ENCODE measurements at places on chromosomes 16 and 17. TPM values are rescaled to one million over a fixed set of nuclear protein-coding genes. Genes with fewer than 3 reads are reported as not detected.
A peak's percentile ranks its signal among the peaks of the same experiment; 100 is the strongest.

Gene CCT6B
- 1.5 TPM for total RNA-seq

Gene KRT33A
- total RNA-seq, result not detected

Gene MYH1
- total RNA-seq, result not detected

Gene TNK1
- 6.4 TPM for total RNA-seq

Gene UNKL
- total RNA-seq, result 37.7 TPM

Gene ALOX15B
- not detected for total RNA-seq

Gene ERN1
- total RNA-seq, result 27.5 TPM

Gene KCTD19
- not detected for total RNA-seq

Gene CACNG5
- total RNA-seq, result not detected

Gene NUDT21
- total RNA-seq, result 305 TPM

Gene SLX1B
- 17.9 TPM for total RNA-seq

Gene MPP2
- 5.2 TPM for total RNA-seq

- DNase-seq, result no peak
These were observed 24.9 kb downstream of the GSE1 start for GRCh38 chr16:85637808-85638647.

DNA sequence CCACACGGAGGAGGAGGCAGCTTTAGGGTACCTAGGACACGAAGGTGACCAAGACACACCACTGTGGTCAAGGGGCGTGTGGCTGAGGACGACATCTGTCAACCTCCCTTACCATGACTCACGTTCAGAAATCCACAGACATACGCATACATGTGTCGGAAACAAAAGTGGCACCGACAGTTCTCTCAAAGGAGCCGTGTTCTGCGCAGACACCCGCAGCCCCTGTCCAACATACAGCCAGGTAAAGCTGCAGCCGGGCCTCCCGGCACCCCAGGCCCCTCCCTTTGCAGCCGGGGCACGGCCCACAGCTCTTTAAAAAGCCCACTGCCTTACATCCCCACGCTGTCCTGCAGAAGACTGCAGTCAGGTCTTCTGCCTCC lies 40.5 kb upstream of the KLHDC4 start:
- no peak for DNase-seq

DNA sequence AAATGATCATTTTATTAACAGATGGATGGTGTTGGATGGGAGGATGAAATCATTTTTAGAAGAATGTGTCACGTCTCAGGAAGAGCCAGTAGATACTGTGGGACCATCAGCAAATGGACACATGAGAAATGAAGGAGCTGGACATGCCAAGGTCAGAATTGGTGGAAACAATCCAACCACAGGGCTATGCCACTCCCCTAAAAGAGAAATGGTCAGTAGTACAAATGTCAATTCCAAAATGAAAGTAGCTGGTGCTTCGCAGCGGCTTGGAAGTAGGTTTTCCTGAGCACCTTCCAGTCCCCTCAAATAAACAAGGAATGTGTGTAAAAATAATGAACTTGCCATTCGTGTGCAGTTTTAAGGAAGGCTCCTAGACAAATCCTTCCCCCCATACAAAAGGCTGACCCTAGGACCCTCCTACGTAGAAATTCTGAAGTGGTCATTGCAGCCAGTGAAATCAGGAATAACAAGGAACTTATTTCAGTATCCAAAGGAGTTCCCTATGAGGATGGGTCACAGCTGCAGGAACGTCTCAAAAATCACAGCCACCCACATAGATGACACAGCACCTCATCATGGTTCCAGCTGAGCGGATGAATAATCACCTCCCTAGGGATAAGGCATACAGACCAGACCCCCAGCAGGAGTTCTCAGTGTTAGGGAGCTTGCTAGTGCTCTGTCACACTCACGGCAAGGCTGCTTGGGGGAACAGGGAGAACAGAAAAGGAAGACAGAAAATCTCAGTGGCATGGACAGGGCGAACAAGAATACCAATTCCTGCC lies 239.2 kb downstream of the HS3ST3A1 start:
- no peak for DNase-seq

GRCh38 chr16:54512467-54512995 lies 225.9 kb upstream of the IRX3 start:
- no peak for DNase-seq

- peak; percentile 85 for DNase-seq
These were observed 16.5 kb downstream of the CCDC102A start for GRCh38 chr16:57519796-57520360.

- DNase-seq, result peak; percentile 83
These were observed 51.2 kb downstream of the RMI2 start for GRCh38 chr16:11396241-11397048.

- no peak for DNase-seq
These were observed 95.7 kb upstream of the DNAH17 start for GRCh38 chr17:78672871-78673371.

DNA sequence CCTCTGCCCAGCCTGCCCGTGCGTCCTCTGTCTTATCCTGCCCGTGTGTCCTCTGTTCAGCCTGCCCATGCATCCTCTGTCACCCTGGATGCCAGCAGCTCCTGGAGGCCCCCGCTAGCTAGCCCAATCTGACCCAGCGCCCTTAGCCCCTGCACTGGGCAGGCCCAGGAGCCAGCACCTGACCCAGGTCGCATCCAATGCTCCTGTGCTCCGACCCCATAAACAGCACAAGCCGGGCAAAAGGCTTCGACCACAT lies 13.1 kb downstream of the CDH15 start:
- no peak for DNase-seq

DNA sequence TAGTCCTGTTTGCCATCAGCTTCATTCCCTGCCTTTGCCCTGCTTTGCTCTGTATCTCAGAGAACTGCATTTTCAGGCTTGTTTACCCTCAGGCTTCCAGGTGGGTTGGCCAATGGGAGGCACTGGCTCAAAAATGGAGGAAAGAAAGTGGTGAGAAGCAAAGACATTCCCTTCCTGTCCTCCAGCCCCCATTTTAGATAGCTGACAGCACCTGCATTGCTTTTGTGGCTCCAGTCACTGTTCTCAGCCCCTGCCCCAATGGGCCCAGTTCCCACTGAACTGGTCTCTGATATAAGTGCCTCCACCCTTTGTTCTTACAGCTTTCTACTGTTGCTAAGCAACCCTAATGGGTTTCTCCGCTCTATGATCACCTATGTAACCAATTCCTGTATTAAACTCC lies 19.4 kb upstream of the SDK2 start:
- DNase-seq, result no peak

DNA sequence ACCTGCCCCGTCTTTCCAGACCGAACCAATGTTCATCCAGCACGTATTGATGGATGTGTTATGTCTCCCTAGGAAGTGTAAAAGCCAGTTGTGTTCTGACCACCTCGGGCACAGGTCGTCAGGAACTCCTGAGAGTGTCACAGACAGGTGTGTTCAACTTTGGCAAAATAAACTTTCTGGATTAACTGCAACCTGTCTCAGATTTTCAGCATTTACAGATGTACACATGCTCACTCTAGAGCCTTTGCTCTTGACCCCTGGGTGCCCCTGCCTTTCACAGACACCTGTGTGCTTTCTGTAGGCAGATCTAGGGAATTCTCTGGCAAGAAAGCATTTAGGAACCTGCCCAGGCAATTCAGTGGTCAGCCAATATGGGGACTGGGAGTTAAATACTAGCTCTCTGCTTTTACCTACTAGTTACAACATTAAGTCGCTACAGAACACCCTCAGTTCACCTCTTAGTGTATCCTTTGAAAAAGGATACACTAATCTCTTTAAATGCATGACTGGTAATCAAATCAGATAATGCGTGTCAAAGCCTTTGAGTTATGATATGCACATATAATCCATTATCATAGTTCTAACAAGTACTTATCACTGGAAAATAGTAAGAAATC lies 188.9 kb downstream of the CPPED1 start:
- DNase-seq, result no peak

DNA sequence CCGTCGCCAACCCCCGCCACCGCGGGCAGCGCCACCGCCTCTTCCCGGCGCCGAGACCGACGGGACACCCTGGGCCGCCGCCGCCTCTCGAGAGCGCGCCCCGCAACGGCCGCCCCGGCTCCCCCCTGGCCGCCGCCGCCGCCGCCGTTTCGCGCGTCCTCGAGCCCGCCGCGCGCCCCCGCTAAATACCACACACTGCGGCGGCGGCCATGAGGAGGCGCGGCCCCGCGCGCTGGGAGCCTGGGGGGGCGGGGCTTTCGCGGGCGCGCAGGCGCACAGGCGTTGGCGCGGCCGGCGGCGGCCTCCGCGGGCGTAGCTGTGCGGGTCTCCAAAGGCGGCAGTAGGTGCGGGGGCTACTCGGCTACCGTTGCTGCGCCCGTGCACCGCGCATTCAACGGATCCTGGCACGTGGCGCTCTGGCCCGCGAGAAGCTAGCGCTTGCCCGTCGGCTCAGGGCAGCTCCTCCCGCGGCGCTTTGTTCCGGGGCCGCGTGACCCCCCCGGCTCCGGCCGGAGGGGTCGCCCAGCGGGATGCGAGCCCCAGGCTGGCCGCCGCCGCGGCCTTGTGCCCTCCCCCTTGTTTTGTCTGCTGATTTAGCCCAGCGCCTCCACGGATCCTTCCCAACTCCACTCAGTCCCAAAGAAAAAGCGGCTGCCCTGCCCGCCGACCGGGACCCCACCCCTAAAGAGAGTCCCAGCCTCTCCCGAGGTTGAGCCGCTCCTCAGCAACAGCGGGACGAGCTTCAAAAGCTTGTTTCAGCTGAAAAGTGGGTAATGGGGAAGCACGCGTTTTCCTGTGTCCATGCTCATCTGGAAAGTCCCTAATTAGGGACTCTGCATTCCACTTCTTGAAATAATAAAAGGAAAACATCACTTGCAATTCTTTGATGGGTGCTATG lies at the start of gene SIAH1:
Gene SIAH1 (minus strand): TSS at position 161 of the 898 bp plus-strand sequence. CDS start 22,985 bp downstream, outside the sequence.
- peak; percentile 75 for DNase-seq

GRCh38 chr16:46836534-46837530 lies 5.9 kb upstream of the C16orf87 start:
- DNase-seq, result no peak

DNA sequence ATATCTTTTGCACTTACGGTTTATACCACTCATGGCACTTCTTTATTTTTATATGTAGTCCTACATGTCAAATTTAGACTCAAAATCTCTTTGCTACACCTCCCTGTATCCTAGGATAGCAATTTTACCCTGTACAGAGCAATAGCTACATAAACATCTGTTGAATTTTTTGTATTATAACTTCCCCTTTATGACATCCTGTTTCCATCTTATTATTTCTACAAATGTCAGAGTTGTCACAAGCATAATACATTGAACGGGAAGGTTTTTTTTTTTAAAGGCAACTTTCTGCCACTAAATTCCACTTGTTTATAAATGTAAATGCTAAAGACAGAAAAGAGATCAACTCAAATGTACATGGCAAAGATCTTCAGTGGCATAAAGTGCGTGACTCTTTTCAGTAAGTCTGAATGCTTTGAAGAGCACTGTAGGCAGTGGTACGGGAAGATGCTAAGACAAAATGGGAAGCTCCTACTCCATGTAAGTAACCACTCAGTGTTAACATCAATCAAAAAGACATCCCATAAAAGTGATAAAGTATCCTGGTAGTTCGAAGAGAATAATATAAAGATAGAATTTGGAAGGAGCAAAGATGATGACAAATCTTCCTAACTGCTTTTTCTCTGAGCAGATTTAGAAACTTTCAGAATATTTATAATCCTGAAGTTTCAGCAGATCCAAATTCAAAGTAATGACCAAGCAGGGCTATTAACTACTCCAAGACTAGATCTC lies 26.8 kb downstream of the GNA13 start:
- no peak for DNase-seq

- DNase-seq, result no peak
These were observed 1.3 kb downstream of the CLEC10A start for GRCh38 chr17:7078711-7079110.

GRCh38 chr17:59825533-59826322 lies 67.0 kb downstream of the TUBD1 start:
- no peak for DNase-seq

DNA sequence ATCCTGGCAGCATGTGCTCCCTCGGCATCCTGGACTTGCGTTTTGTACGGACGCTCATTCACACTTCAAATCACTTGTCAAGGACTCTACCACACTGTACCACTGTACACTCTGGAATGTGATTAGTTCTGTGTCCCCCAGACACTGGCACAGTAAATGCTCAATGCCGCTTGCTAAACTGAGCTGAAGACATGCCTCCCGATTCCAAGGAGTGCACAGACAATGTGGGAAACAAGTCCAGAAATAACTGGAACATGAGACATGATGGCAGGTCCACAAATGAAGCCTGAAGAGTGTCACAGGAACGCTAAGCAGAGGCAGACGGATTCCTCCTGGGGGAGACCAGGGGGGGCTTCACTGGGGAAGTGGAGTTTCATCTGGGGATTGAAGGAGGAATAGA lies 22.1 kb downstream of the HIC1 start:
- DNase-seq, result no peak

GRCh38 chr17:66906321-66907278 lies 57.9 kb upstream of the CACNG4 start:
- DNase-seq, result peak; percentile 66

DNA sequence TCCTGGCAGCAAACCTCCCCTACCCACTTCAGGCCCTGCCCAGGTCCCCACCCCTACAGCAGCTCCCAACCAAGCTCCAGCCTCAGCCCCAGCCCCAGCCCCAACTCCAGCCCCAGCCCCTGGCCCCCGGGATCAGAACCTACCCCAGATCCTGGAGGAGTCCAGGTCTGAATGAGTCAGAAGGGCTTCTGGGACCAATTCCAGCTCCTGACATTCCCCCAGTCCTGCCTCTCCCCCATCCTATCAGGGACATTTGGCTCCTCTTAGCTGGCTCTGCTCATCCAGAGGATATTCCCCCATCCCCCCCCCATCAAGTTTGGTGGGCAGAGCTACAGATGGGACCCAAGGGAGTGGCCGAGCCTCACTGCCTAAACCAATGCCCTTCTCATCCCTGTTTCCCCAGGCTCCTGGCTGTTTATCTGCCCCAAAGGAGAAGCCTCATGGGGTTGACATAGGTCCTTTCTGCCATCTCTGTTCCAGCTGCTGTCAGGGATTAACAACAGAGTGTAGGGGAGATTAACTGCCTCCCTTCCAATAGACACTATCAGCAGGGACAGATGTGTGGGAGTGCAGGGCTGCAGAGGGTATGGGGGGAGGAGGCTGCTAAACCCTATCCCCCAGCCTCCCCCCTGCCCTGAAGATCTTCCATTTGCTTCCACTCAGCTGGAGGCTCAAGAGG lies 16.5 kb downstream of the CNTNAP1 start:
- no peak for DNase-seq

GRCh38 chr17:12979826-12980500 lies 37.9 kb downstream of the ELAC2 start:
- no peak for DNase-seq
